ENCODE measurements at places on chromosomes 1 and 21. TPM values are rescaled to one million over a fixed set of nuclear protein-coding genes. Genes with fewer than 3 reads are reported as not detected.

Gene PLA2G2D
- not detected for total RNA-seq

Gene HTR6
- total RNA-seq: 0.09 TPM

Gene CYP4A11
- total RNA-seq: not detected

DNA sequence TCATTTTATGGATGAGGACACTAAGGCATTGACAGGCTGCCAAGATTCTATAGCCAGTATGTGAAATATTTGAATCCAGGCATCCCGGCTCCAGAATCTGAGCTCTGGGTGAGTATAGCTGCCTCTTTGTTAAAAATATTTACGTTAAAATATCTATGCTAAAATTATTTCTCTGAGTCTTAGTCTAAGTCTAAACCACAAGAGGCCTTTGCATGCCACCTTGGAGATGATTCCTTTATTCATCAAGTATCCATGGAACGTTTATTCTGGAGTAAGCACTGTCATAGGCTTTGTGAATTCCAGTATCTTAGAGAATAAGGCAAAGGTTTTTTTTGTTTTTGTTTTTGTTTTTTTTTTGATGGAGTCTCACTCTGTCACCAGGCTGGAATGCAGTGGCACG lies 116.4 kb downstream of the GREM2 start:
- no peak for DNase-seq

DNA sequence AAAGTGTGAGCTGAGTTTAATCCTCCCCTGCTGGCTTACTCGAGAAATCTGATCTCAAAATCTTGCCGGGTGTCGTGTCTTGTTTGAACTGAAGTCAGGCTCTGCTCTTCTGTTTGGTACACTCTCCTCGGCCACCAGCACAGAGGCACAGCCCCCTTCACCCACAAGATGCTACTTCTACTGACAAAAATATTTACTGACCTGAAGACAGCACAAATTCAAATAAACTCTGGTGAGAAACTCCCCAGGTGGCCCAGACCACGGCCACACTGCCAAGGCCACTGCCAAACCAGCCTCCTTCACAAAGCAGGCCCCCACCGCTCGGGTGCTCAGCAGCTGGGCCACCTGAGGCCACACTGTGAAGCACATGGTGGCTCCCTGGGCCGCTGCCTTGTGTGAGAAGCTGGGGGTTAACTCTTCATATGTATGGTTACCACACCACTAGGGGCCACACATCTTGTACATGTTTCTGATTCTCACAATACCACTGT lies 80.6 kb downstream of the TGFBR3 start:
- no peak for DNase-seq

DNA sequence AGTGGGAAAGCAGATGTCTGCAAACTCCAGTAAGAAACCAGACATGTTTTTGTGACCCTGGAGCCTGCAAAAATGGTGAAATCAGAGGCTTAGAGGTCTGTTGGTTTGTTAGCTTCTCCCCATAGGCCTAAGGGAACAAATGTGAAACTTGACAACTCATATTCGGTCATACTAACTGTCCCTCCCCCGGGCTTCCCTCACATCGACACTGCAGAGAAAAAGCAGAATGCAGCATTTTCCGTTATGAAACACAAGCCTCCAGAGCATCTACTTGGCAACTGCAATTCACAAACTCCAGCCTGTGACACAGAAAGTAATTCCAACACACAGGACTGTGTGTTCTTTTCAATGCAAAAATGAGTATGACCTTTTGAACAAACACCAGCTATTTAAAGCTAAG lies 3.7 kb downstream of the KCNA2 start:
- DNase-seq: no peak

DNA sequence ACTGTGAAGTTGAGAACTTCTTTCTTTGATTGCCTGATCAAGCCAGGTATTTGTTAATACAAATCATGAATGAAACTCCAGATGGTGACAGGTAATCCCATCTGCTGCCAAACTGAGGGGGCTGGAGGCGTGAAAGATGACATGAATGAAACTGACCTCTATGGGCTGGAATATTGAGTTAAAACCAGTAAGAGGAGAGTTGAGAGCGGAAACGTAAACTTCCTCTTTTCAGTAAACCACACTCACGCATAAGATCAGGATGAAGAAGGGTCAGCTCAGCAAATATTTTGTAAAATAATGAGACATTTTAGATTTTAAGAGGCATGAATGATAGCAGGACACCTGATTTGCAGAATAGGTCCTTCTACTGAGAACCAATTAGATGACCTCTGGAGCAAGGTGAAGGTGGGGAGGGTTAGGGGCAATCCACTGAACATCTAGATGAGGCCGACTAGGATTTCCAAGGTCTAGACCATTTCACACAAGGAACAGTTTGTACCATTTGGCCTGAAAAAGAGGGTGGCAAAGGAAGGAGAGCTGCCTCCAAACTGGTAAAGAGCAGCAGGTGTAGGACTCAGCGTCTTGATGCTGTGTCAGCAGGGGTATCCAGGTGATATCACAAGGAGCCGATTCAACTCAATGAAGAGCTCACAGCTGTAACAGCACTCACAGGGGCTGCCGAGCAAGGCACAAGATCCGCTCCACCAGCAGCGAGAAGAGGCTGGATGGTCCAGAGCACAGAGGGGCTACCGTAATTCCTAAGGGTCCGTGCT lies 132.6 kb downstream of the NTPCR start:
- DNase-seq: no peak

- no peak for DNase-seq
Measured at GRCh38 chr1:236561976-236562375, 38.2 kb downstream of the LGALS8 start.

Data from fibroblast of the aortic adventitia (primary cell).